ENCODE measurements at places on chromosomes 5 and 9.

DNA sequence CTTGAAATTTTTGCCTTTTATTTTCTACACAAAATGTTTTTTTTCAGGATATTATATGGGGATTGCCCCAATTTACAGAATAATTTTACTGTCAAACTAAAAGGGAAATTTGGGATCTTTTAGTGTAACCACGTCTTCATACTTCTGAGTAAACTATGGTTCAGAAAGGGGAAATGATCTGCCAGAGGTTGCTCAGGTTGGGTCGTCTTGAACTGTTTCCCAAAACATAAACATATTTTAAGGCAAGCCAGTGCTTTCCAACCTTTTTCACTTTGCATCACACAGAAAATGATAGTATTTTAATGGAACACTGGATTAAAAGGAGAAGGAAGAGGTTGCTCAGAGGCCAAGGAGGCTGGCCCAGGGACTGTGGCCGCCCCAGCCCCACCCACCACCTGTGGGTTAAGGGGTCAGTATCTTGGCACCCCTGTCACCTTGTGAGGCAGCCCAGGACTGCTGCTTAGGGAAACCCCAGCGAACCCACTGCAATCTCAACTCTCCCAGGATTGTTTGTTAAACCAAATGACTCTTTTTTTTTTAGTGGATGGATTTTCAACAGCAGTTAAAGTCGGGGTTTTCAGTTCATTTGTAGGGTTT is 142.7 kb upstream of the DHFR start:
- DNase-seq: no peak

DNA sequence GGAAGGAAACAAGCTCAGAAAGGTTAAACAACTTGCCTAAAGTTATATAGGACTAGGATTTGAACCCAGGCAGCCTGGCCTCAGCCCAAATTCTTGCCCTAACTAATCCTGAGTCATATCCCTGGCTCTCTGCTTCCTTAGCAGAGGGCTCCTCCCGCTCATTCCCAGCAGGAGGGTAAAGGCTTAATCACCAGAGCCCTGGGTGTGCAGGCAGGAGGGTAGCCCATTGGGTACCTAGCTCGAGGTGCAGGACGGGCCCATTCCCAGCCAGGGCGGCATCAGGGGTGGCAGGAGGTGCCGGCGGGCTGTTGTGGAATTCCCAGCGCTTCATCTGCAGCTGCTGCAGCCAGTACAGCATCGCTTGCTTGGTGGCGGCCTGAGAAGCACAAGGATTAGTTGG is 3.9 kb downstream of the TBC1D2 start:
- no peak for DNase-seq

DNA sequence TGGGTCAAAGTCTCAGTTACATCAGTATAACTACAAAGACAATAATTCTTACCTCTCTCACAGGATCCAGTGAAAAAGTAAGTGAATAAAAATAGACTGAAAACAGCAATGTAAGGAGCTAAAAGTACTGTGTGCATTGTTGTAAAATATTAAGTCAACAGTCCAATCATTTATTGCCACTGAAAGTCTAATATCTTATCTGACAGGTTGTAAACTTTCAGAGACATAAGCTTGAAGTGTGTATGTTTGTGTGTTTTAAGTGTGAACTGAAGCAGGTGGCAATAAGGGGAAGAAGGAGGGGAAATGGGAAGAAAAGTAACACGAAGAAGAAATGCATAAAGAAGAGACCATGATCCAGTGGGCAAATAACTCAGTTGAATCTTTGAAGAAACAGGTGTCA is 229.7 kb upstream of the TAS2R1 start:
- no peak for DNase-seq

DNA sequence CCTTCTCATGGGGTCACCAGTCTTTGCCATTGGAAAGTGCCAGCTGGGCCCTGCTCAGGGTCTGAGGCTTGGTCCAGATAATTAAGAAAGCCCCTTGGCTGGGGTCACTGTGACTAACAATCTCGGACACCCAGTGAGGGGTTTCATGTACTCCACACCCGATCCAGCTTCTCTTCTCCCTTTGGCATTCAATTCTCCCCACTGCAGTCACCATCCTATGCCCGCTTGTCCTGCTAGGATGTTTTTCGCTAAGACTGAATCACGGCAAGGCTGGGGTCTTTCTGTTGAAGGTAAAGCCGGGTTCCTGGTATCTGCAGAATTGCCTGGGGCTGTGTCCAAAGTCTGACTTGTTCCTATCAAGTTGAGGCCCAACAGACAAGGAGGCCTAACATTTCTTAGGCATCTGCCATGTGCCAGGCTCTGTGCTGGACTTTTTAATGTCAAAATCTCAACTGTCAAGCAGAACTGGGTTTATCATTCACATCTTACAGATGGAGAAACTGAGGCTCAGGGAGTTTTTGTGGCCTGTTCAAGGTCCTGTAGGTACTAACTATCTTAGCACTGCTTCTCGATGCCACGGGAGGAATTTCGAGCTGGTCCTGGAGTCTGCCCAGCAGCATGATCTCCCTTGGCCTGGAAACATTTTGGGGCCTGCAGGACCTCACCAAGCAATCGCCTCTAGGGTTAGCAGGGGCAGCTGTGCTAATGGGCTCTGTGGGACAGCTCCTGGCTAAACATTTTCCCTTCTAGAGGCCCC is 142.0 kb upstream of the ALDH1B1 start:
- DNase-seq: no peak

DNA sequence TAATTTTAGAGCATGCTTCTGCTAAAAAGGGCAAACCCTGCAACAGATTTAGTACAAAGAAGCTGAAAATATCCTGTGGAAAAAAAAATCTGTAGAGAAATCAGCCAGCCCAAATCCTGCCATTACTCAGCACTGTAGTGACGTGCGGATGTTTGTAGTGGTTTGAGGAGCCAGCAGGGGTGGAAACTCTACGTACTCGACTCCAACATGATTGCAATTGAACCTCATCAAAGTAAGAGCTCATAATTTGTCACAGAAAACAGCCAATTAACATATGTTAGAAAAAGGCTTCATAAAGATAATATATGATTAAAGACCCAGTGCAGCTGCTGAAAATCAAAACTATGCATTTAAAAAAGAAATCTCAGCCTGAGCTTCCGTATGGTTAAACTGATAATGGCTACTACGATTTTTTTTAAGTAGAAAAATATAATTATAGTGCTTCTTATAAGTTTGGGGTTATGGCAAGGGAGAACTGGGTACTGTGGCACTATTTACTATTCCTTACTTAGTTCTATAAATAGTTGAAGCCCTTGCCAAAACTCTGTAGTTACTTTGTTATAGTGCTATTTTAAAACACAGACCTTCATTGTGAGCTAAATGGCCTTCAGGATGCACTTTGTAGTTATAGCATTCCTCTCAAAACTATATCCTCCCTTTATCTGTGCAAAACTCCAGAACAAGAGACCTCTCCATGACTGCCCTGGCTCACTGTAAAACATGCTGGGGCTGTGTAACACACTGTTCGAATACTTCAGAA is 49.4 kb downstream of the MEF2C start:
- no peak for DNase-seq

- DNase-seq: no peak
Measured at GRCh38 chr5:14097998-14098471, 45.1 kb upstream of the TRIO start.

DNA sequence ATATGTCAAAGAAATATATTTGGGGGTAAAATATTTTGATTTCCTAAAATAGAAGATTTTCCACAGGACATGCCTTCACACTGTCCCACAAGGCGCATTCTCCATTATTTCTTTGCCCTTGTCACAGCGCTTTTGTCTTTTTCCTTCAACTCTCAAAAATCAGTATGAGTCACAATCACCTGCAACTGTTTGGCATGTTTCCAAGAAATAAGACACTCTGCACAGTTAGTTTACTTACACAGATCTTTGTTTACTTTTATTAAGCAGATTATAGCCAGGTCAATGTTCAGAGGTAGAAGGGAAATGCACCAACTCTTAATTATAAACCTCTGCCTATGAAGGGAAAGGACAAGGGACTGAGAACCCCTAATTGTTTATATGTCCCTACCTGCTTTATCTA is 9.5 kb downstream of the CEMIP2 start:
- peak; percentile 31 for DNase-seq

- DNase-seq: no peak
Measured at GRCh38 chr9:99259231-99259918, 37.3 kb downstream of the SEC61B start.

- DNase-seq: peak; percentile 14
Measured at GRCh38 chr5:16431490-16431889, 34.1 kb downstream of the ZNF622 start.

- DNase-seq: no peak
Measured at GRCh38 chr9:83188277-83188676, 125.3 kb upstream of the RASEF start.

DNA sequence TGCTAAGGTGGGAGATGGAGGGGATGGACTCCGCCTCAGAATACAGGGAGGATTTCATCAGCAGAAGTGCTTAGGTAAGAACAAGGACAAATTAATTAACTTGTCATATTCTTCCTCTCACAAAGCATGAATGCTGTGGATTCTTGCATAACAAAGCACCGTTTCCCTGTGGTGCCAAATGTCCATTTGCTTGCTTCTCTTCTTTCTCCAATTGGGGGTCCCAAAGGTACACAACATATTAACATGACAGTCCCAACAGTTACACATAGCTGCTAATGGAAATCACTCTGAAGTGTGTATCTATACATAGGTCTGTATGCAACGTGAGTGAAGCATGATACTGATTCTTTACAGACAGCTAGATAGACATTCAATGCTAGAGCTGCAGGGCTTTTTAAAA is 146.7 kb upstream of the EFNA5 start:
- DNase-seq: no peak

GRCh38 chr9:84136119-84136868 is 155.7 kb downstream of the RMI1 start:
- DNase-seq: no peak

All from NCI-H2171 (cell line).